Aorta (tissue), 5 donors: ENCODE measurements at places on chromosomes 11 and 22. TPM values are rescaled to one million over a fixed set of nuclear protein-coding genes. Genes with fewer than 3 reads are reported as not detected.

DNA sequence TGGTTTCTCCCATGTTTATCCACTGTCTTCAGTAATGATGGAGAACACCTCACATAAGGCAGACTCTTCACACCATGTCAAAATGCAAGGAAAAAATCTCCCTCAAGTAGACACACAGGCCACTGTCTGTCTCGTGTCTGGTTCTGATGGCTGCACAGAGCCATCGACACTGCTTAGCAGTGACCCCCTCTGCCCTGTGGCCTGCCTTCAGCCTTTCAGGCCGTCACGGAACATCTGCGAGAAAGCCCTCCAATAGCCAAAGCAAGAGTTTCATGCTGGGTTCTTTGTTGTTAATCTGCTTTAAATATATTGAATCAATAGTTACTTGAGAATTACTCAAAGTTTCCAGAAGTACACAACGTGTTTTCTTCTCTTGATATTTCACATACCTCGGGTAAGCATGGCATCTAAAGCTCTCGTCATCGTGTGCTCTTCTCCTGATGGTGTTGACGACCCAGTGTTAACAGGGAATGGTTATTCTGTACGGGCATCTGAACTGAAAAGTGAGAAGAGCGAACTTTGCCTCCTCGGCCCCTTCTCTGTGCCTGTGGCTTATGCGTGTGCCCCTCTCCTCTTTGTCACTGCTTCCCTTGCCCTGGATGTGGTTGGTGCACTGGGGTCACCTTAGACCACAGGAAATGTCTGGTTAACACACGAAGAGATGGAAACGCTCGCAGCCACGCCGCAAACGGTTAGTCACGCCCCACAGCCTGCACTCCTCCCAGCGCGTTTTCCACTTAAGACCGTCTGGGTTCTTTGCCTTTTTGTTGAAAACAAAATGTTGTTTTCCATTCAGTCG, 33.4 kb upstream of the CTTN start:
- DNase-seq, result no peak

Gene APOA1
- total RNA-seq, result not detected

- DNase-seq, result no peak
Observed at GRCh38 chr11:124760205-124760652, 1.9 kb downstream of the ESAM start.

GRCh38 chr11:9847636-9848035, 183.8 kb downstream of the SWAP70 start:
- DNase-seq, result no peak

Gene BTG4
- total RNA-seq, result not detected

Gene KCNK4
- total RNA-seq, result not detected

GRCh38 chr22:47923011-47923427, 1160.6 kb downstream of the TBC1D22A start:
- DNase-seq, result no peak

GRCh38 chr11:79438631-79439409, 2.0 kb downstream of the TENM4 start:
- no peak for DNase-seq

- DNase-seq, result no peak
Observed at GRCh38 chr11:45237711-45238315, 48.3 kb downstream of the SYT13 start.
